ENCODE measurements at places on chromosomes 12 and 14.

- DNase-seq, result no peak
Measured at GRCh38 chr12:116759783-116760621, 21.9 kb downstream of the RNFT2 start.

DNA sequence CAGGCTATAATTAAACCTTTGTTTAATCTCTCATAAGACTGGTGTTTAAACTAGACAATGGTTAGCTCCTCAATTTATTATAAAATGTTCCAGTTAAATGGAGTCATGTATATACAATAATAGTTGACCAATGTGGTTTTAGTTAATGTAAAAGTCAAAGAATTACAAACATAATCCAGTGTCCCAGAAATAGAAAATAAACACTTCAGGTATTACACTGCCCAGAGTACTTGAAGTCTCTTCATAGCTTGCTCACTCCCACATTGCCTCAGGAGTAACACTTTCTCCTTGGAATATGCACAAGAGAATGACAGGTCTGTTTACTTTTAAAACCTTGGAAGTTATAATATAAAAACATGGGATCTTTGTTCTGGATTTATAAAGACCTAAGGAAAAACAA, 60.5 kb downstream of the SLC38A1 start:
- DNase-seq, result no peak

DNA sequence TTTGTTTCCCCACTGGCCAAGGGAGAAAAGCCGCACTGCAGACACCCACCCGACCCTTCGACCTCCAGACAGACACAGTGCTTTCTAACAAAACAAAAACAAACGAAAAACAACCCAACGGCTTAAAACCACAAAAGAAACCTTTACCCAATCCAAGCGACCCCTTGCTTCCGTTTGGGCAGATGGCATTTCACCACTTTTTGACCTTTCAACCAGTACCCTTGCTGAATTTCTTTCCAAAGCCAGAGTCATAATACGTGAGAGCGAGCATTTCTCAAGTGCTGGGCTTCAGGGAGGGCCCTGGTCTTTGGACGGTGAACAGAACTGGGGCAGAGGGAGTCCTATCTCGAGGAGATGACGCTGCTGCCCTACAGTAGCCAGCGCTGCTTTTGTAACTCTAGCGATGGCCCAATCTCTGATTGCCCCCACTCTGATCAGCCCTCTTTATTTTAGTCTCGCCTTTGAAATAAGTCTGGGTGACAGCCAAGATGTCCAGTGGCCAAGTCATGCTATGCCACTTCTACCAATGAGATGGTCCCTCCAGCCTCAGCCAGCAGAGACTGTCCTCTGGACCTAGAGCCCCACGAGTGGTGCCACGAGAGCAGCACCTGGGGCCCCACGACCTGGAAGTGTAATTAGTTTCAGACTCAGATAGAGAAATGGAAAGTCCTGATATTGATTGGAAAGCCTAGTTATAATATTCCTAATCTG, 21.9 kb upstream of the ADIPOR2 start:
- no peak for DNase-seq

DNA sequence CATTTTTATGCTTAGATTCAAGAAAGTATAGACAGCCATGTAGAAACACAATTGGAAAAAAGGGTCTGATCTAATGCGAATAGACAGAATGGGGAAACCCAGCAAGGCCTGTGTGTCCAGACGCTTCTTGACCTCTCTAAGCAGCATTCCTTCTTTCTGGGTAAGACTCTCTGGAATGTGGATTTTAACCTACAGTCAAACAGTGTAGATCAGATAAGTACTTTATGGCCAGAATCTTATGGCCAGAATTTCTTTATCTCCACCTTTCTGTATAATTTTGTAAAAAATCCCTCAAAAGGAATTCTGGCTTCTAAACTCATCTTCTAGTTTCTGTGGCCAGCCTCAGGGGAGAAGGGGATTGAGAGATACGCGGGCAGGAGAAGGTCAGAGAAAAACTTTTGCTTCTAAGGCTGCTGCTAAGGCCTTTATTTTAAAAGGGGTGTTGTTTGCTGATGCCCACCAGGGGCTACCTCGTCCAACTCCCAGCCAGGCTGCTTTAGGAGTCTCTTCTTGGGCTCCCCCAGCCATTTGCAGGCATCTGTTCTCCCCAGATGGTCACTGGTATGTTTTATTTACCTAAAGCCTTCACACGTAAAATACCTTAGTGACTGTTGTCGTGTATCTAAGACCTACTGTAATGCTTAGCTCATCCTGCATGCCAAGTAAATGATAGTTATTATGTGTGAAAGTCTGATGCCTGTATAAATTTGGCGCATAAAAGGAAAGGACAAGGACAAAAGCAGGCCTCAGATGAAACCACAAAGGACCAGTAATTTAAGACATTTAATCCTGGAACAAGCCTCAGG, 68.4 kb downstream of the ANO6 start:
- peak; percentile 95 for DNase-seq

GRCh38 chr12:117968151-117968789, 520 bp downstream of the KSR2 start:
- no peak for DNase-seq

GRCh38 chr14:79581912-79582576, 629.3 kb downstream of the DIO2 start:
- DNase-seq, result peak; percentile 57

DNA sequence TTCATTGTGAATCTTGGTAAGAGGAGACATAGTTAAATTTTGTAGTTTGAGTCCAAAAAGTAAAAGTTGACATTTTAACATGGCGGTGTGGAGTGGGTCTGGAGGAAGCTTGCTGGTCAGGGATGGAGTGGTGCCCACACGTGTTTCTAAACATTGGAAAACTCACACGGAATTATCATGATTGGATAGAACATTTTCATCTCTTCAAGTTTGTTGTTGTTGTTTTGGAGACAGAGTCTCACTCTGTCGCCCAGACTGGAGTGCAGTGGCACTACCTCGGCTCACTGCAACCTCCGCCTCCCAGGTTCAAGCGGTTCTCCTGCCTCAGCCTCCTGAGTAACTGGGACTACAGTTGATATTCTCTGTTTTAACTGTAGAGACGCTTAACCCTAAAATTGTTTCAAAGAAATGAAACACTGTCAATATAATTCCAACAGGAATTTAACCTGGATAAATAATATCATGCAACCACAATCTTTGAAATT, 502 bp upstream of the MBIP start:
- DNase-seq, result no peak

- no peak for DNase-seq
Measured at GRCh38 chr12:40034712-40035111, 71.2 kb downstream of the SLC2A13 start.

DNA sequence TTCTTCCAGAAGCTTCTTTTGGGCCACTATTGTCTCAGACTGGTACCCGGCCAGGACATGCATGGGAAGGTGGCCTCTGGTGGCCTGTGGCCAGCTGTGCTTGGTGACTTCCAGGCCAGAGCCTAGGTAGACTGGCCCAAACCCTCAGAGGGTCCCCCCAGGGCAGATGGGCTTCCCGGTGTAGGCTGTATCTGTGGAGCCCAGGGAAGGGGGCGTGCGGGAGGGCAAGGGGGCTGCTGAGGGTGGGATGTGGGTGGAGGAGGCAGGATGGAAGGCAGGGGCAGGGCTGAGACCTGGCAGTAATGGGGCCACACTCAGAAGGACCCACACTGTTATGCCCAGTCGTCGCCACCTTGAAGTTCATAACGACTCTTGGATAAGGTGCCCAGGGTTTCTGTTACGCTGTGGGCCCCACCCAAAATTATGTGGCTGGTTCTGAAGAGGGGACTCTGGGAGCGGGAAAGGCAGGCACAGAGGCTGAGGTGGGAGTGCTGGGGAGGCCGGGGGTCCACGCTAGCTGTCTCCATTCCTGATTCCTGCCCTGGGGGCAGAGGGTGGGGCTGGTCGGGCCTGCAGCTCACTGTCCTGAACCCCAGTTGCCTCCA, 52.1 kb downstream of the KIF26A start:
- no peak for DNase-seq

- DNase-seq, result no peak
Measured at GRCh38 chr14:98606816-98607215, 665.2 kb downstream of the BCL11B start.

DNA sequence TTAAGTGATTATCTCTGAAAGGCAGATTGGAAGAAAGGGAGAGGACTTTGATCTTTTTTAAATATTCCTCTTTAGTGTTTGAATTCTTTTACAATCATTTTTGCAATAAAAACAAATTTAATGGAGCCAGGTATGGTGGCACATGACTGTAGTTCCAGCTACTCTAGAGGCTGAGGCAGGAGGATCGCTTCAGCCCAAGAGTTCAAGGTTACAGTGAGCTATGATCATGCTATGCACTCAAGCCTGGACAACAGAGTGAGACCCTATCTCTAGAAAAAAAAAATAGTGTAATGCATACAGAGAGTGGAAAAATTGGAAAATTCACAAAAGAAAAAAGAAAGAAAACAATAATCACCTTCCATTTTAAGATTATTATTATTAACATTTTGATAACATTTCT, 15.2 kb upstream of the HECTD1 start:
- no peak for DNase-seq

GRCh38 chr14:26175658-26176057, 422.2 kb downstream of the NOVA1 start:
- no peak for DNase-seq

DNA sequence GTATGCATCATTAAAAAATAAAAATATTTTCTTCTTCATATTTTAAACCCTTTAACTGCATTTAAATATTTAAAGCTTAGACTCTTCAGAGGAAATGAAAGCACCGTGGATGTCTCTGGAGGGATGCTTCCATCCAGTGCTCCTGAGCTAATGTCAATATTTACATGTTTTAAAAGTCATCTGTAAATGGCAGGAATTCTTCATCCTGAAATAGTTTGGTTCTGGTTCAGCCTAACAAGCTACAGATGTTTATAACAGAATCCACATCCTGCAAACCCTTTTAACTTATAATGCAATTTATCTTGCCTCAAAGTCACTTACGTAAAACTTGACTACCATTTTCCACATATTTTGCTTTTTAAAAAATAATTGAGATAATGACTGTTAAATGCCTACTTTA, 1207.3 kb downstream of the SLC16A7 start:
- DNase-seq, result no peak

DNA sequence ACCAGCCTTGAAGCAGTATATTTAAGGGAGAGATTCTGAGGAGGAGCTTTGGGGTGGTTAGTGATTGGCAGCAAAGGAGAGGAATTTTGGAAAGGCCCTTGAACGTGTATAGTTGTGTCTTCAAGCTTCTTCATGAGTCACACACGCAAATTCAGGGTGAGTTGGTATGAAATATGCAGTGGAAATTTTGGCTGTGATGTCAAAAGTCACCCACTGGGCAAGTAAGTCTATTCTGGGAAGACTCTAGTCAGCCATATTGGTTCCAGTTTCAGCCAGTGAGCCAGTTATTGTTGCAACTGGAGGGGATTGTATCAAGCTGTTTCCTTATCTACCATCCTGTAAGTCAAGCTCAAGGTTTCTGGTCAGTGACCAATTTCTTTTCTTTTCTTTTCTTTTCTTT, 32.0 kb upstream of the VASH1 start:
- no peak for DNase-seq

GRCh38 chr14:99676657-99677056, 7.4 kb upstream of the CYP46A1 start:
- DNase-seq, result no peak

DNA sequence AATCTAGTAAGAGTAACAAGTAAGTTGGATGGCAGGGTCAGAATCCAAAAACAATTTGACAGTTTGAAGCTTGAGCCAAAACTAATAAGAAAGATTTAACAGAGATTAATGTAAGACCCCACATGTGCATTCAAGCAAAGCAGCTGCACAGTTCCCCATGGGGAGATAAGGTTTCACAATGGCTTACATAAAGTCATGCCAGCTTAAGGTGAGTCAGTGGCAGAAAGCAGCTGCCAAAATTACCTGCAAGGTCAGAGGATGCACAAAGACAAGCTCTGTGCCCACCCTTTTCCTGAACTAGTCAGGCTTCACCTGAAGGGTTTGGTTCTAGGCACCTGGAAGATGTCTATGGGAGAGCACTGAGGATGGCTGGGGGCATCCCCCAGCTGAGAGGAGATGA, 36.6 kb upstream of the KRT77 start:
- no peak for DNase-seq

DNA sequence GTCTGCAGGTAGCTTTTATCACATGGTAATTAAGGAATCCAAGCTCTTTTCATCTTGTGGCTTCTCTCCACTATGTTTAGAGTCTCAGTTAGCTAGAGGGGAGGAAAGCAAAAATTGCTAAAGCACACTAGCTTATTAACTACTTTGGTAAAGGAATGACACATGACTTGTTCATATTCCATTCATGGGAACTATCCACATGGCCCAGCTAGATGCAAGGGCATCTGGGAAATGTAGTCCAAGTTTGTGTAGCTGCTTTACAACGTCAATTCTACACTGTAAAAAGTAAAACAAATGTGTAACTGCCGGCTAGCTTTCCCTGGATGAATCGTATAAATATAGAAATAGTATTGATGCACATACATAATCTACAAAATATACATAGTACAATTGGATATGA, 244.5 kb upstream of the LRFN5 start:
- no peak for DNase-seq

- DNase-seq, result no peak
Measured at GRCh38 chr14:68574461-68574860, 218.4 kb downstream of the ZFP36L1 start.

- no peak for DNase-seq
Measured at GRCh38 chr12:94674051-94674451, 23.7 kb upstream of the TMCC3 start.

All from iris pigment epithelial cell (primary cell).